ENCODE measurements at places on chromosomes 7 and 10.

- no peak for DNase-seq
Measured at GRCh38 chr7:25495342-25496250, 267.3 kb upstream of the NPVF start.

GRCh38 chr7:4070214-4070613 is 611.9 kb upstream of the FOXK1 start:
- DNase-seq, result no peak

DNA sequence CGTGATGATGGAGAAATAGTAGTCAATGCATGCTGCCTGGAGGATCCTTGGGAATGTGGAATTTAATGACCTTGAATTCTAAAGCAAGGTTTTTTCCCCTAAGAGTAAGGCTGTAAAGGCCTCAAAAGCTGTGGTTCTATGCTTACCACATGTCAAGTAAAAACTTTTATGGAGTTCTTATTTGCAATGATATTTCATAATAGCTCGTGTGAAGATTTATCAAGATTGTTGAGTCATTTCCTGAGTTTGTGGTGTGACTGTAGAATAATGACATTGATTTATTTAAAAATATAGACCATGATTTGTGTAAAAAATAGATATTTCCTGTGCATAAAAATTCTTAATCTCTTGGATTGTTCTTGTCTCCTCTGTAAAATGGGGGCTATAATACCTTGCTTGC is 67.5 kb upstream of the SORCS1 start:
- DNase-seq, result no peak

DNA sequence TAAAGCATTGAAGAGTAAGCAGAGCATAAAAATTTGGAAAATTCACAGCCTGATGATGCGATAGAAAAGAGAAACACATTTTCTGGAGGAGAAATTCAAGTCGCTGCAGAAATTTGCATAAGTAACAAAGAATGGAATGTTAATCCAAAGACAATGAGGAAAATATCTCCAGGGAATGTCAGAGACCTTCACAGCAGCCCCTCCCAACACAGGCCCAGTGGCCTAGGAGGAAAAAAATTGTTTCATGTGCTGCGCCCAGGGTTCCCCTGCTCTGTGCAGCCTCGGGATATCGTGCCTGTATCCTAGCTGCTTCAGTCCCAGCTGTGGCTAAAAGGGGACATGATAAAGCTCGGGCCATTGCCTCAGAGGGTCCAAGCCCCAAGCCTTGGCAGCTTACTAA is 206.8 kb downstream of the TPK1 start:
- DNase-seq, result no peak

DNA sequence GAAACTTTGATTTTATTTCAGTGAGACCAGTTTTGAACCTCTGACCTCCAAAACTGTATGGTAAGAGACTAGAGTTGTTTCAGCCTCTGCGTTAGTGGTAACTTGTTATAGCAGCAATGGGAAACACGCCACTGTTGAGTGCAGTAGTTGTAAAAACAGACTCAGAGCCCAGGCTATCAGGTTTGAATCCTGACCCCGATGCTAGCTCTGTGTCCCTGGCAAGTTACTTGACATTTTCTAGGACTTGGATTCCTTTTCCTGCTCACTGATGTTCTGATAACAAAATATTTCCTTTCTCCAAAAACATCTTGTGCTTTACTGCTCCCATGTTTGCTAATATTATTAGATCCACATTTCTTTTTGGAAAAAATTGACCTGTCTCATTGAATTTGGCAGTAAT is 131.0 kb downstream of the PLXDC2 start:
- DNase-seq, result no peak

GRCh38 chr7:101740981-101741725 is 76.3 kb upstream of the CUX1 start:
- no peak for DNase-seq
